Stimulated activated naive CD8-positive, alpha-beta T cell treated with anti-CD3 and anti-CD28 coated beads, Interleukin-15, Interleukin-2, amounts not matched to agents 100 U/mL and 50 U/mL, for 24 hours (primary cell): ENCODE measurements at places on chromosomes 6 and 20.

GRCh38 chr6:80605165-80605989, 498.9 kb downstream of the BCKDHB start:
- DNase-seq: no peak

- DNase-seq: no peak
These were observed 214.1 kb downstream of the COL12A1 start for GRCh38 chr6:74991573-74992332.

- DNase-seq: no peak
These were observed 40.5 kb upstream of the PLN start for GRCh38 chr6:118507636-118508035.

GRCh38 chr6:121405306-121405705, 30.1 kb upstream of the GJA1 start:
- no peak for DNase-seq

DNA sequence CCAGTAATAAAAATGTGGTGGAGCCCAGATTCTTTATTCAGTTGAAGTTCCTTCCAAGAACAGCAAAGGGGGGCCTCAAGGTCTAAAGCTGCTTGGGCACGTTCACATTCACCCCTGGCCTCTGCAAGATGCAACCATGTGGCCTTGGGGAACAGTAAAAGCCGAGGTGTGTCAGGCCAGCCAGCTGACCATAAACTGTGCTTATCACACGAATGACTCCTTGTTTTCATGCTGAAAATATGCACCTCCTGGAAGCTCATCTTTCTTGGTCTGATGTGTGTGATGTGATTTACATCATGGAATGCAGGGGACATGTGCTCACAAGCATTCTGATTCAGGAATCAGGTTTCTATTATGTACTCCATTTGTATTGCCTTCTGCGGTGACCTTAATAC, 211.6 kb upstream of the MARCKS start:
- no peak for DNase-seq

GRCh38 chr6:149305372-149305771, 12.1 kb upstream of the TAB2 start:
- no peak for DNase-seq

- DNase-seq: no peak
These were observed 34.1 kb downstream of the DCDC2 start for GRCh38 chr6:24323632-24324337.

GRCh38 chr6:13526727-13527670, 39.6 kb upstream of the GFOD1 start:
- DNase-seq: peak; percentile 36

DNA sequence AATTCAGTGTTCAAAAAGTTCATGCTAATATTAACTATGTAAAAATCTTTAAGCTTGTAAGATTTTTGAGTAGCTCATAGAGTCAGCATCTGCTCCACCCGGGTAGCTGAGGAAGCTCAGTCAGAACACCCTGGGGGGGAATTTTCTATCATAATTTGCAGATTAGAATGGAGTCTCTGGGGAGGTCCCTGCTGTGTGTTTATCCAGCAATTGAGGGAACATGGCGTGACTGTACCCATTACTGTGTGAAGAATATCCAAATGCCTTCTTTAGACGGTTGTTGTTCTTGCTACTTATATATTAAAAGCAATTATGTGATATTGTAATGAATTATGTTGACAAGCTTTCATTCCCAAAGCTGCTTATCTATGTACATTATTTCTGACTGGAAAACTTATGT, 64.8 kb downstream of the AIG1 start:
- no peak for DNase-seq

DNA sequence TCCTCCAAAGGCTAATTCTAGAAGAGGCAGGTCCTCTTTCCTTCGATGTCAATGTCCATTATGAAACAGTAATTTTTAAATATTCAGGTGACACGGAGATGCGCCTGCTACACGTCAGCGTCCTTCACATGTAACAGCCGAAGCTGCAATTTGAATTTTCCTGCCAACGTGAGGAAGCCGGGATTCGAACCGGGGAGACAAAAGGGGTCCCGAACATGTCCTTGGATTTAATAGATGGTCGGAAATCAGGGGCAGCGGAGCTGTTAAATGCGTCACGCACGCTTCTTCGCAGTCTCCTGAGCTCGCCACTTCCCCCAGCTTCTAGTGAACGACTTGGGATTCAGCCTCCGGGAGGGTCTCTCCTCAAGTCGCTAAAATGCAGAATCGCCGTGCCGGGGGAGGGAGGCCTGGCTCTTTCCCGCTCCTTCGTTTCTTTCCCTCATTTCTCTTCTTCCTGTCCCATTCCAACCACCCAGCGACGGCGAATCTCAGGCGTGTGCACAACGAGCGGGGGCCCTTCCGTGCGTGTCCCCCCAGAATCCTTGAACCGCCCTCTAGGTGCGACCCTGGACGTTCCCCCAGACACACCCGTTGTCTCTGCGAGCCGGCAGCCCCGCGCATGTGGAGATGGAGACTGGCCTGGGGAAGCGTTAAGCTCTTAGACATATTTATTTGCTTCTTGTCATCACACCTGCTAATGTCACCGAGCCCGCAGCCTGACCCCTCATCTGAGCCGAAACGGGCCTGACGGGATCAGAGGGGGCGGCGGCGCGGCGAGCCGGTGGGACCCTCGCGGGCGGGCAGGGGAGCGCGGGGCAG, 1.3 kb upstream of the FOXC1 start:
- no peak for DNase-seq

GRCh38 chr20:57998981-57999464, 229.4 kb downstream of the ANKRD60 start:
- DNase-seq: no peak

- DNase-seq: no peak
These were observed 4.1 kb upstream of the TFAP2C start for GRCh38 chr20:56624786-56625681.

DNA sequence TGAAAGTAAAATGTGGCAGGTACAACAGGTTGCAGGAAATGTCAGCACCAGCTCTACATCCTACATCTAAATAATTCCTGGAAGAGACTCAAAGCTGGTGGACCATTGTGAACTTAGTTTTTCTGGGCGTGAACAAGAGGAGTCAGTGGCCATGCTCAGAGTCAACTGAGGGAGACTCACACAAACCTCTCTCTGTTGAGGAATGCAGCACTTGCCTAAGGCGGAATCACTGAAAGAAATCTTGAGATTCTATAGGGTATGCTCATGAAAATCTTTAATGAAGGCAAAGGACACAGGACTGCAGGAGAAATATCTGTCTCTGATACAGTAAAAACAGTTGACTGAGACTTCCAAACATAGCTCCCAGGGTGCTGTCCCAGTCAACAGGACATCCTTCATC, 22.5 kb downstream of the SLC17A4 start:
- no peak for DNase-seq

DNA sequence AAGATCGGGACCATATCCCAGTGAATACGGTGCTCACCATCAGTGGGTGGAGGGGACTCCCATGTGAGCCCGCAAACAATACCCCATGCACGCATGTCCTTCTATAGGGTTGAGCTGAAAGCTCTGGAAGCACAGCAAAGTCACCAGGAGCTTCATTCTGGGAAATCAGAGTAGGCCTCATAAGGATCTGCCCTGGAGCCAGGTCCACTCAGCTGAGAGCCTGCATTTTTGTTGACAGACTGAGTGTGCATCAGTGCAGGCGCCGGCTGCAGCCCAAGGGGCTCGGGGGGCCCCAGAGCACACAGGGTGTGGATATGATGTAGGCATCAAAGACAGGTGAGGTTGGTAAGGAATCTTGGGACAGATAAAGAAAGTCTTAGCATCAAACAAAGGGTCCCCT, 79.8 kb upstream of the CD93 start:
- no peak for DNase-seq

- no peak for DNase-seq
These were observed 84.6 kb downstream of the KIF16B start for GRCh38 chr20:16488616-16489015.

GRCh38 chr6:168095171-168095691, 16.2 kb upstream of the FRMD1 start:
- DNase-seq: no peak

GRCh38 chr6:164166996-164167395, 752.5 kb downstream of the QKI start:
- no peak for DNase-seq

DNA sequence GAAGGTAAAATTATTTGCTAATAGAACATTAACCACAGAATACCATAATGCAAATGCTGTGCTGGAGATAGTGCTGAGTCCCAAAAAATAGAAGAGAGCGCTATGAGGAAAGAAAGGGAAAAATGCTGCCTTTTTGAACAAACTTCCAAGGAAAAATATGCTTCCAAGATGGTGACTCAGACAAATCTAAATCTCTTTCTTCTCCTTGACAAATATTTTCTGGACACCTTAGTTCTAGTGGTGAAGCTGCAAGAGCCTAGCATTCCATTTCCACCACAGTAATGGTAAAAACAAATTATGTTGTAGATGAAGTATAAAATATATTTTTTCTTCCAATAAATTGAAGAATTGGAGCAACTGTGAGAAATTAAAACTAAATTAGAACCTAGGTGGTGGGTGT, 155.6 kb upstream of the TBX18 start:
- DNase-seq: no peak

GRCh38 chr20:23612396-23612795, 6.7 kb upstream of the CST9 start:
- DNase-seq: no peak

DNA sequence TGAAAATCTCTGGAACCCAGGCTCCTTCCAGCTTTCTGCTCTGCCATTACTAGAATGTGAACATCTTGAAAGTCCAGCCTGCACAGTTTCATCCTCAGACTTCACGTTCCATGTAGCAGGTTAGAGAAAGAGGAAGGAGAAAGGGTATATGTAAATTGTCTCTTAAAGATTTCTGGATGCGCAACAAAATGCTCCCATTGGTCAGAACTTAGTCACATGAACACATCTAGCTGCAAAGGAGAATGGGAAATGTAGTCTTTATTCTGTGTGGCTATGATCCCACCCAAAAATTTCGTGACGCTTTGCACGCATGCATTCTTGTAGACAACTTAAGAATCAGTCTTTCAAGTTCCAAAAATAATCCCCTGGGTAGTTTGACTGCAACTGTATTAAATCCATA, 46.4 kb upstream of the CHD6 start:
- DNase-seq: no peak

- no peak for DNase-seq
These were observed 808.4 kb upstream of the CITED2 start for GRCh38 chr6:140182821-140183220.

DNA sequence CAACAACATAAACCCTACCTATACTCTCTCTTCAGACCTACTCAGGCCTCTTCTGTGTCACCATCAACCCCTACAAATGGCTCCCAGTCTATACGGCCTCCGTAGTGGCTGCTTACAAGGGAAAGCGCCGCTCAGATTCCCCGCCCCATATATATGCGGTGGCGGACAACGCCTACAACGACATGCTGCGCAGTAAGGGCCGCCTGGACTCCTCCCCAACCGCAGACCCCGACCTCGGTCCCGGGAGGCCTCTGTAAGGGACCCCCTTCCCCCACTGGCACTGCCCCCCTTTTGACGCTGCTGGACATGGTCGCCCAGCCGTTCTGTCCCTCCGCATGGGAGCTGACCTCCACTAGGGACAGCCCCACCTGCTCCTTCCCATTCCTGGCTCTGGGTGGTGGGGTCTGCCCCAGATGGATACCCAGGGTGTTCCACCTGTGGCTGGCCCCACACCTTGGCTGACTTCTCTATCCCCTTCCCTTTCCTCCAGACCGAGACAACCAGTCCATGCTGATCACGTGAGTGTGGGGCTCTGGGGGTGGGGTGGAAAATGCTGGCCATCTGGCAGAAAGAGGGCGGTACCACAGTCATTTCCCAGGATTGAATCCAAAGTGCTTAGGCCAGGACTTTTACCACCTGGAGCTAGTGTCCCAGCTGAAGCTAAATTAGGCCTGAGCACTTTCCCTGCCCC, 25.0 kb downstream of the MYH7B start:
- DNase-seq: no peak

- DNase-seq: no peak
These were observed 248.1 kb downstream of the PTPRT start for GRCh38 chr20:42941629-42942028.

DNA sequence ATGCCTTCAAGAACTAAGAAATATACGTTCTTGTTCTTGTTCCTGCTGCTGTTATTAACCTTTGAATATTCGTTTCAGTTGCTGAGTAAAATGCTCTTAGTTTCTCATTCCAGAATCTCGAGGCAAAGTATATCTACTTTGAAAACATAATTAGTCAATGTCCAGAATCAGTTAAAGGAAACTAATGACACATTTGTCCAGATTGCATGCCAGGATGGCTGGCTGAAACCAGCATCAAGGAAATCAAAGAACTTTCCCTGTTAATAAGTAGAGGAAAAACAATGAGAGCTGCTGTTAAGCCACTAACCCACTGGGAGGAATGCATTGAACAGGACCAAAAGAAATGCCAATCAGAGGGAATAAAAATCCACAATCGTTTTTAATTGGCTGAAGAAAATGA, 196.9 kb downstream of the ALDH8A1 start:
- no peak for DNase-seq

- no peak for DNase-seq
These were observed 197.9 kb upstream of the GRIK2 start for GRCh38 chr6:101195588-101195987.

GRCh38 chr20:48788486-48789072, 39.2 kb downstream of the PREX1 start:
- DNase-seq: no peak

DNA sequence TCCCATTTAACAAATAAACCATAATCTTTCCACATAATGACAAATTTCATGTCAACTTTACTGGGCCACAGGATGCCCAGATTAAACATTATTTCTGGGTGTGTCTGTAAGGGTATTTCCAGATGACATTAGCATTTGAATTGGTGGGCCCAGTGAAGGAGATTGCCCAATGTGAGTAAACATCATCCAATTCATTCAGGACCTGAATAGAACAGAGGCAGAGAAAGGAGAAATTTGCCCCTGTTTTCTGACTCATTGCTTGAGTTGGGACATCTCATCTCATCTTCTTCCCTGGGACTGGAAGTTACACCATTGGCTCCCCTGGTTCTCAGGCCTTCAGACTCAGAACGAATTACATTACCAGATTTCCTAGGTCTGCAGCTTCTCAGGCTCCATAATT, 142.9 kb downstream of the TPBG start:
- no peak for DNase-seq

DNA sequence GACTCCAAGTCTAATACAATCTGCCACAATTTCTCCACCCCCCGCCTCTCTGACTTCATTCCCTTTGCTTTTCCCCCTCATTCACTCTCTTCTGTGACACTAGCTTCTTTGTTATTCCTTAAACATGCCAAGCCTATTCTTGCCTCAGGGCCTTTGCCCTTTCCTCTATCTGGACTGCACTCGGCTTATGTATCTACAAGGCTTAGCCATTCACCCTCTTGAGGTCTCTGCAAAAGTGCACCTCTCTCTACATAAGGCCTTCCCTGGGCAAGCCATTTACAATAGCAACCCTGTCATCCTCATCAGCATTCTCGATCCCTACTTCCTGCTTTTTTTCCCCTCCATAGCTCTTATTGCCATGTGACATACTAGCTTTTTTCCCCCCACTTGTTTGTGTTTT, 168.9 kb downstream of the PDSS2 start:
- DNase-seq: no peak

DNA sequence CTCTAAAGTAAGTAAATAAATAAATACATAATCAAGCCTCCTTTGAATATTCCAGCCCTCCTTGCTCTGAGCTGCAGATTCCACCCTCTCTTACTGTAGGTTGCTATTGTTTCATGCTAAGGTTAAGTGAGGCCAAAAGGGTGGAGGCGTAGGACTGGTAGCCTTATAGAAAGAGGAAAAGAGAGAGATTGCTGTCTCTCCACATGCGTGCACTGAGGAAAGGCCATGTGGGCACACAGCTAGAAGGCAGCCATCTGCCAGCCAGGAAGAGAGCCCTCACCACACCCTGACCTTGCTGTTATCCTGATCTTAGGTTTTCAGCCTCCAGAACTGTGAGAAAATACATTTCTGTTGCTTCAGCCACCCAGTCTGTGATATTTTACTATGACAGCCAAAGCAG, 87.4 kb upstream of the SHLD1 start:
- no peak for DNase-seq
